ENCODE measurements at places on chromosomes 7 and 10.

DNA sequence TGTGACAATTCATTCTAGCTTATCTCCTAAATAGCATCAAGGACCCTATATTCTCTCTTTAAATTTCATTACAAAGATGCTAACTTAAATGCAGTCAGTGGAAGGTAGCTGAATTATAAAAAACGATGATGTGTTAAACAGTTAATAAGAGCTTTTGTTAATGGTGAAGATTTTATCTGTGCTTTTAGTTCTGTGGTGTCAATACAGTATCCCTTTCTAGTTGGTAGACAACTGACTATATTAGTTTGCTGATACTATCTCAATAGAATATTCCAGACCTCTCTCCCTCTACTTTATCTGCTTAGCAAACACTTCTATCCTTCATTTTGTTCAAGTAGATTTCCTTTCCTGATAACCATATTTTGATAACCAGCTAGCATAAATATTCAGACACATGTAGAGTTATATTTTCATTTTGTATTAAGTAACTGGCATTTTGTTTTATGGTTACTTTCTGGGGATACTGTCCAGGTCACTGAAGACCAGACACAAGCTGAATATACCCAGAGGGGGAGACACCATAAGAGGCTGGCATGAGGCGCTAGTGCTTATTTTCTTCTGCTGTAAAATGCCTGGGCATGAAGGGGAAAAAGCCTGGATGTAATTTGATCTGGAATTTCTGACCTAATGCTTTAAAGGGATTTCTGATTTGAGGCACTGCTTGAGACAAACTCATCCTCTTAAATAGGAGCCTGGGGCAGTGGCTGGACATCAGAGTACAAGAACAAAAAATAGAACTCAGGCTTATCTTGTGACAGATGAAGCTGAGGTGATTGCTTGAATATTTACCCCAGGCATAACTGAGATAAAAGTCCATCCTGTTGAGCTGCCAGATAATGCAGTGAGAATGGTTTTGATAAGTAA is 197.5 kb downstream of the MALRD1 start:
- no peak for DNase-seq

DNA sequence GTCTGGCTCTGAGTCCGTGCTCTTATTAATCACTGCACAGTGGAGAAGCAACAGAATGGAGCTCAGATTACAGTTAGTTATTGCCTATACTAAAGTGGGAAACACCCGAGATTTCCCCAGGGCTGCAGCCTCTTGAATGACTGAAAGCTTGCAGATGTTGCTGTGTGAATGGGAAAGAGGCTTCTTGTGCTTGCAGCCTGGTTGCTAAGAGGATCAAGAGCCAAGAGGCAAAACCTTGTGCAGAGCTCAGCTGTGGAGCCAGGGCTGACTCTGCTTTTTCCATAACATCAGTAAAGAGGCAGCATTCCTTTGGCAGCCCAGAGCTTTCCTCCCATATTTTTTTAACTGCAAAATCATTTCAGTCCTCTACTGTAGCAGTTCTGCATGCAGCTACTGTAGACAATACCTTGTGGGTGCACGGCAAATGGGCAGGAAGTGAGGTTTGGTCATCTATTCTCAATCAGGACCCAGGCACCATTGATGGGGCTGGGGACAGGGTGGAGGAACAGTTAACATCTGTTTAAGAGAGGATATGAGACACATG is 86.5 kb downstream of the RALA start:
- DNase-seq: peak; percentile 88

DNA sequence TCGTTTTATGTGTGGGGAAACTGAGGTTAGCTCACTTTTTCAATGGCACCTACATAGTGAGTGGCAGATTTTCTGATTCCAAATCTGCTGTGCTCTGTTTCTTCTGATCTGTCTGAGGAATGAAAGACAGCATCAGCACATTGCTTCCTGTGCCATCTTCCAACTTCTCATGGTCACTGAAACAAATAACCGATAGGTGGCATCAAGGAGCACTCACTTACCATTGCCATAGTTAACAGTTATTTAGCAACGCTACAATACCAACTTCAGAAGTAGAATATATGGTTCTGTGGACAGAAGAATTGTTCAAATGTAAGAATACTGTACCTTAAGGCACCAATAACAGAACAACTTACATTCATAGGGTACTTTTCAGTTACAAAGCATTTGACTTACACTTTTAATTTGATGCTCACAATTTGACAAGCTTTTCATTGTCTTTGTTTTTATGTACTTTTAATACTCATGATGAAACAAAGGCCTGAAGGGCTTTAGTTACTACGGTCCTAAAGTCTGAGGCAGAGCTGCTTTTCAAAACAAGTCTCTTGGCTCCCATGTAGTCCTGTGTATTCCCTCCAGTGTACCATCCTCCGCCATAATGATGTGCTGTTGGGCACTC is 228.9 kb upstream of the TCF7L2 start:
- DNase-seq: no peak

DNA sequence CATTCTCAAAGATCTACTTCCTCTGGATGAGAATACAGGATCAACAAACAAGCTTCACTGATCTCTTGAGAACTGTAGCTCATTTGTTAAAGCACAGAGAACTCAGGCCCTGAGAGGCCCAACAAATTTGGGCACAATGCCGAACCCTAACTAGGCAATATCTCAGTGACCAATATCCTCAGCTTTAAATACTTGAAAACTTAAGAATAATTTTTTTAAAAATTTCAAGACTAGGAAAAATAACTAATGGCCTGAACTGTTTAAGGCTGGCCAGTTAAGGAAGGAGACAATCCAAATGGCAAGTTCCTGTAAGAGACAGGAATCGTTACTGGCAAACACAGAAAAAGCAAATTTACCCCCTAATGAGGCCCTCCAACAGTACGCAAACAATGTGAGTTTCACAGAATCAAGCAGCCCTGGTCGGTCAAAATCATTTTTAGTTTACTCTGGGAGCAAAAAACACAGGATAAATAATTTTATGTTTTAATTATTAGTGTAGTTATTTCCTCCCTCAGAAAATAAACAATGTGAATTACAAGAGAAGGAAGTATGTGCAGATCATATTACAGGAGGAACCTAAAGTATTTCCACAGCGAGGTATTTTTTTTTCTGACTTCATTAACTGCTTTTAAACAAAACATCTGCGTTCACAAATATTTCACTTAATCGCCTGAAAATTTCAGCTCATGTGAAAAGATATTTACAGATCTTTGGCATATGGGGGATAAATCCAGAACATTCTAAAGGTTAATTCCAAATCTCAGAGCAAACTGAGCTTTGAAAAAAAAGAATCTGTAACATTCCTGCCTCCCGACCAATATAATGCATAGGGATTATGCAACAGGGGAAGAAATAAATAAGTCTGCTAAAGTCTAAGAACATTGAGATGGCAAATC is 39.5 kb downstream of the NT5C2 start:
- DNase-seq: no peak

- DNase-seq: no peak
Measured at GRCh38 chr7:151143261-151144015, 24.1 kb downstream of the GBX1 start.

GRCh38 chr10:78041170-78042057 is 7.8 kb downstream of the RPS24 start:
- no peak for DNase-seq

DNA sequence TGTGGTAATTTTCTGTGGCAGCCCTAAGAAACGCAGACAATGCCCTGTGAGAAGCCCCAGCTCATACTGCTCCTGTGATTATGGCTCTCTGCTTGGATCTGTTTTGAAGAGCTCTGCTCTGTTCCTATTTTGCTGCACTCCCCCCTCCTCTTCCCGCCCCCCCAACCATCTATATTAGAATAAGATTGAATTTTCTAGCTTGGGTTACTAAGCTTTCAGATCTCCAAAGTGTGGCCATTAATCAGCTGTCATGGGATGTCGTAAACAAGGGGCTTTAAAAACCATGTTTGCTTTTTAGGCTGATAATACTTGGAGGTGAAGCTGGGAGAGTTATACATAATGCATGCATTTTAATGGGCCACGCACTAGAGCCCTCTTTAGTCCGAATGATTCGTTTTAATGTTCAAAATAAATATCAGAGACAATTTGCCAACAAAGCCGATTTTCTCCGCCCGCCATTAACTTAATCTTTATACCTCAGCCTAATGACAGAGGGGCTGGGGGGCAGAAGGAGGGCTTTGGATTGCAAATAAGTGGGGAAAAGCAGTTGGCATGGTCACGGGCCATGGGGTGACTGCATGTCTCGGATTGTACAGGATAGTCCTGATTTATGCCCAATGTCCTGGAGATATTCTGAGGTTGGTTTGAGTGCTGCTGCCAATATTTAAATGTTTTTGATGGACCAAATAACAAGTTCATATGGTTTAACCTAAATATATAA is 165.5 kb downstream of the RPS24 start:
- no peak for DNase-seq

GRCh38 chr7:156836443-156836842 is 56.5 kb downstream of the LMBR1 start:
- peak; percentile 2 for DNase-seq

DNA sequence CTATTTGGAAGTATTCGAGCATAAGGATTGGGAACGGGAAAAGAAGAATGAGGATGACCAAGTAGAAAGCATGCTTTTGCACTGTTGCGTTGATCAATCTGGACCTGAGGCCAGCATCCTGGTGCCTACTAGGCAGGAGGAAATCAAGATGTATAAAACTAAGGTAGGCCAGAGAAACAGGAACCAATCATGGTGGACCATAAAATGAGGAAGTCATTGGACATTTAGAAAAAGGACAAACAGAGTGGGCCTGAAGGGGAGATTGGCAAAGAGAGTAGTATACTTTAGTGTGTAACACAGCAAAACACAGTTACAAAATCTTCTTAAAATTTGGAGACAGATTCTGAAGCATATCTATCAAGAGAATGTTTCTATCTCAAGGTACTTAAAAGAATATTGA is 171.1 kb upstream of the FZD1 start:
- DNase-seq: no peak

- DNase-seq: no peak
Measured at GRCh38 chr10:110533149-110533548, 34.3 kb upstream of the SMC3 start.

- no peak for DNase-seq
Measured at GRCh38 chr7:50591480-50592438, 26.6 kb upstream of the DDC start.

GRCh38 chr10:30455816-30456215 is 21.8 kb downstream of the MAP3K8 start:
- DNase-seq: no peak

DNA sequence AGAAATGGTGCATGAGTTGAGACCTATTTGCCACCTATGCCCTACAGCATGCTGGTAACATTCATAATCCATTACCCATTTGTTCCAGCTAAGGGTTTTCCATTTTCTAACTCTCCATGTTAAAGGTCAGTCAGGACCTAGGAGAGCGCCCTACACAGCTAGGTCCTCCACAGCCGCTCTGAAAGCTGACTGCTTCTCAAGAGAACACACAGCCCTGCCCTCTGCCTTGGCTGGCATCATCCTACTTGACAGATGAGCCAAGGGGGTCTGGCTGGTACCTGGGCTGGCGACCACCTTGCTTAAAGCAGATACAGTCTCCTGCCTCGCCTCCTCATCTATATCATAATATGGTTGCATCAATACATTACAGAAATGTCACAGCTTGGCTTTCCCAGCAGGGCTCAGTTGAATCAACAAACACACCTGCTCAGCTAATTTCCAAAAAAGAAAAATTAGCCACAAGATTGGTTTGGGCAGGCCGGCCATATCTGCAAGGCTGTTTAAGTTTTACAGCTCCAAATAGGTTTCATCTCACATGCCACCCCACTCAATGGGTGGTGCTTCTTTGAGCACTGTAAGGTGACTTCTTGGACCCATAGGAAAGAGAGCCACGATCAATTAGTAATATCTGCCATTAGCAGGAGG is 17.3 kb downstream of the TLL2 start:
- no peak for DNase-seq

DNA sequence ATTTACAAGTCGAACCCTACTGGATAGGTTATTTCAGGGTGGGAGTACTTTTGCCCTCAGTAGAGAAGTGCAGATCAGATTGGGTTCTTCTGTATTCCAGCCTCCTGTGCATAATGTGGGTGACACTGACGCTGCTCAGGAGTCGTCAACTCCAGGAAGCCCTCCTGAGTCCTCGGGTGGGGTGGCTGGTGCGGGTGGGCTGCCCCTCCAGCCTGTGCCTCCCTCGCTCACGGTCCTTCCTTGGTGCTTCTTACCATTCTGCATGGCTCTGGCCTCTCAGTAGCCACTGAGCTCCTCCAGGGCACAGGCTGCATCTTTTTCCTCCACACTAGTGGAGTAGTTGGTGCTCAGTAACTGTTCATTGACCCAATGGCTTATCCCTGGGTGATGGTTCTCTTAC is 4.3 kb downstream of the CDH23 start:
- DNase-seq: no peak

DNA sequence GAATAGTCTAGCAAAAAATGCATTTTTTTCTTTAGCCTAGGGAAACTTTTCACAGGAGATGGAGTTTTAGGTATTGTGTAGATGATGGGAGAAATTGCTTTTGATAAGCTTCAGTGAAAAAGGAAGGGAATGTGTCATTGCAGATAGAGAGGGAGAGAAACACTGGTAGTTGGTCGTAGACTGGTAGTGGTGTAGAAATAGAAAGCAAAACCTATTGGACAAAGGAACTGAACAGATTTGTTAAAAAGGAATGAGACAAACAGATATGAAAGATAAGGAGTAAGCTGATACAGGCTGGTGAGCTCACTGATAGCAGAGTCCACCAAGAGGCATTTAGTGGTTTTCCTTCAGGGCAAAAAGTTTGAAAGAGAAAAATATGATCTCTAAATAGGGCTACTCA is 94.3 kb downstream of the ZEB1 start:
- DNase-seq: no peak

- no peak for DNase-seq
Measured at GRCh38 chr10:11604865-11605650, 6.4 kb downstream of the USP6NL start.

DNA sequence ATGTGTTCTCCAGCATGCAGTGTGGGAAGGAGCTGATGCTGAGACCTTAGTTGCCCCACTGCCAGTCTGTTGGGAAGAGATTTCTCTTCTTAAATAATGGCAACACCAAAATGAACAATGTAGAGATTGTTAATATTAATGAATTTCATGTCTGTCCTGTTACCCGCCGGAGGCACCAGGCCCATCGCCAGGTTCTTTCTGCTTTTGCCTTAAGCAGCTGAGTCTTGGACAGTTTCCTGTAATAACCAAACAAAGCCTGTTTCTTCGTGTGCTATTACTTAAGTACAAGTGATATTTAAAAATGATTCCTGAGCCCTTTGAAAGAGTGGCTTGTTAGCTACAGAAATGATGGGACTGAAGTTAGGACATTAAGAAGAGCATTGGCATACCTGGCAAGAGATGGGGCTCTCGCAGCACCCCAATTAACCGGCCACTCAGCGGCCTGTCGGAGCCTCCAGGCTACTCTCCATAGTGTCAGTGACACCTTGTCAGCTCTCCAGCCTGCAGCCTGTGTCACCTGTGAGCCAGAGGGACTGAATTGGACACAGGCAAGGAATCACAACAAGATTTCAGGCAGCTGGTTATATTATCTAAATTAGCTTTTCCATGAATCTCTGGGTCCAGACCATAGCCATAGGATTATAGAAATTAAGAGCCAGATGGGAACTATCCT is 142.0 kb downstream of the CELF2 start:
- DNase-seq: no peak

Data from skeletal muscle cell (primary cell).